ENCODE measurements at places on chromosomes 13 and 19.

- DNase-seq: peak; percentile 47
Observed at GRCh38 chr19:11560404-11561051, 1.5 kb upstream of the ELOF1 start.

DNA sequence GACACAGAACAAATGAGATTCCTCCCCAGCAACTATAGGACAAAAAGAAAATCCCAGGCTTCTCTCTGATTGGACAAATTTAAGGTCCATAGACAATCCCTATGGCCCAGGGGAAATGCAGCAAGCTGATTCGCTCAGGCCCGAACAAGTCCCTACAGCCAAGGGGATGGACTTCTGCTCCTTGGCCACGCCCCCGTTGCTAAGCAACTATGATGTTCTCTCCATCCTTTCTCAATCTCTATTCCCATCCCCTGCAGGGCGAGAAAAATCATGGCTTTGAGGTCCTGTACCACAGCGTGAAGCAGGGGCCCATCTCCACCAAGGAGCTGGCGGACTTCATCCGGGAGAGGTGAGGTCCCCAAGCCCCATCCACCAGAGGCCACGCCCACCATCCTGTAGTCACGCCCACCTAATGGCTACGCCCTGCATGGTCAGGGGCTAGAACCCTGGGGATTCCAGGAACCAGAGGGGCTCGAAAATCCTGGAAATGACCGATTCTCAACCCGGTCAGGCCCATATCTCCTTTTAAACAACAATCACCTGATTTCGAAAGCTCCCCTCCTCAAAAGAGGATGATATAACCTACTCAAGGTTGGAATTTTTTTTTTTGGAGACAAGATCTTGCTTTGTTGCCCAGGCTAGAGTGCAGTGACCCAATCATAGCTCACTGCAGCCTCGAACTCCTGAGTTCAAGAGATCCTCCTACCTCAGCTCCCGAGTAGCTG is 11.4 kb downstream of the FCHO1 start:
- no peak for DNase-seq

- no peak for DNase-seq
Observed at GRCh38 chr13:83221256-83221655, 661.0 kb downstream of the SLITRK1 start.

DNA sequence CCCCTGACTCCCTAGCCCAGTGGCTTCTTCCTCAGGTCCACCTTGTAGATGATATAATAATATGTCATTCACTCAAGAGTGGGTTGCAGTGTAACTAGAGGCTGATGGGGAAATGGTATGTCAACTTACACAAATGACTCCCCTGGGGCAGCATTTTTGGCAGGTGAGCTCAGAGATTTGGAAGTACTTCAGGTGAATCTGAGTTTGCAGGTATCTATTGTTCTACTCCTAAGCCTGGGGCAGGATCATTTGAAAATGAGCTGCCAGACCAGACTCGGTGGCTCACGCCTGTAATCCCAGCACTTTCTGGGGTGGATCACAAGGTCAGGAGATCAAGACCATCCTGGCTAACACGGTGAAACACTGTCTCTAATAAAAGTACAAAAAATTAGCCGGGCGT is 11.6 kb upstream of the CNMD start:
- DNase-seq: no peak

GRCh38 chr13:98192008-98192407 is 14.9 kb upstream of the RNF113B start:
- no peak for DNase-seq

DNA sequence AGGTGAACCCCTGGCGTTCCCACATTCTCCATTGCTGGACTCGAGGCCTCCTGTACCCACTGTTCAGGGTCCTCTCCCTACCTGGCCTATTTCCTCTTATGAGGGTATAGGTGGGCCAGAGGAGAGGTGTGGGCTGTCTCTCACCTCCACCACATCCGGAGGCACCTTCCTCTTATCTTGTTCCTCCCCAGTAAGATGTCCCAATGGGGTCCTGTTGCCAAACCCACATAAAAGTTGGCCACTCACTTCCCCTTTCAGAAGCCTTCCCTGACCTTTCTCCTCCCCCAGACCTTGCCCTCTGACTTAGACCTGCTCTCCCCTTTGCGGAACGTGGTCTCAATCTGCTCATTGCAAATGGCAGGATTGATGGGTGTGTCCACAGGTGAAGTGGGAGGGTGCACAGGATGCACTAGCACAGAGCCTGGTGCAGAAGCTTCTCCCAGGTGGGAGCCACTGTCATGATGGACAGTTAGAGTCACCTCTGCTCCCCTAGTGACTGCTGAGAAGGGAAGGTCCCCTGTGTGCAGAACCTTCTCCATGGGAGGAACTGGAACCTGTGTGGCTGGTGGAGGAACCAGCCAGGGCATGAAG is 1.3 kb downstream of the CYP4F3 start:
- no peak for DNase-seq

GRCh38 chr19:17834350-17835181 is 13.2 kb downstream of the JAK3 start:
- DNase-seq: no peak

DNA sequence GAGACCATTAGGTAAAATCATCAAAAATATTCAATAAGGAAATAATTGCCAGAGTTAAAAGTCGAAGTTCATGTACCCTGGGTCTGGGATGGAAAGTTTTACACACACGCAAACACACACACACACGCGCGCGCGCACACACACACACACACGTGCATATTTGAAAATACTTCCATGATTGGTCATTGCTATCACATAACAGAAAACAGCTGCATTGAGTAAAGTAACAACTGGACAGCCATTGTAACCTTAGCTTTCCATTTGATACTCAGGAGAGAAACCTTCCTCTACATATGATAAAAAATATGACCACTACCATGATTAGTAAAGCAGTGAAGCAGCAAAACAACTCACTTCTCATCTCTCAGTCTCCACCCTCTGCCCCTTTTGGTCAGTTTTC is 490.0 kb upstream of the SGCG start:
- no peak for DNase-seq

- no peak for DNase-seq
Observed at GRCh38 chr13:78636495-78636894, 22.5 kb downstream of the OBI1 start.

DNA sequence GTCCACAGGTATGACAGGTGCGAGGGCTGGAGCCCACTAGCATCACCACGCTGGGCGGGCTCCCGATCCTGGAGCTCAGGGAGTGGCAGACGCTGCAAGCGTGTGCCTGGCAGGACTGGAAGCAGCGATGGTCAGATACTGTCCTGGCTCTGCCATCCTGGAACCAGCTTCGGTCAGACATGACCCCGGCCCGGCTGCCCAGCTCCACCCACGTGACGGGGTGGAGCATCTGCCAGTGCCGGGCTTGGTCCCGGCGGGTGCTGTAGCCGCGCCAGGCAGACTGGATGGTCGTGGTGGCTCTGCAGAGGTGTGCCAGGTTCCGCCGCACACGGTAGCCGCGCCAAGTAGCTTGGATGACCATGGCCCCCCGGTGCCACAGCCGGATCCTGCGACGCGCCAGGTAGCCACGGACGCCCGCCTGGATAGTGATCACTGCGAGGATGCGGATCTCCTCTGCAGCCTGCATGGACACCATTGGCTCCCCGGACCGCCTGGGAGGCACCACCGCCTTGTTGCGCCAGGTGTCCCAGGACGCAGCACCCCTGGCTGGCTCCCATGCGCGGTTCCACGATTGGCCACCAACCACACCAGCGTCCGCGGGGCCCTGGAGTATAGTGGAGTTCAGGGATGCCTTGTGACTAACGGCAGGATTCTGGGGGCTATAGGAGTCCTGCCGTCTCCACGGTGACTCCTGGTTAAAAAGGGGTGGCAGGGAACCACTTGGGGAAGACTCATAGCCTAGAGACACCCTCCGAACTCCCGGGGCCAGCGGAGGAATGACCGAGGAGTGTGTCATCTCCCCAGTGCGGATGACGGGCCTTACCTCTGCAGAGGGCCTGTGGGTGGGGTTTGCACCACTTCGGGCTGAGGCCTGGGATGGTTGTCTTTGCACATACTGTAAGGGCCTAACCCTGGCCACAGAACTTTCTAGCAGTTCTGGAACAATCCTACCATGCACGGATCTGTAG is 16.5 kb downstream of the IQCN start:
- DNase-seq: no peak

DNA sequence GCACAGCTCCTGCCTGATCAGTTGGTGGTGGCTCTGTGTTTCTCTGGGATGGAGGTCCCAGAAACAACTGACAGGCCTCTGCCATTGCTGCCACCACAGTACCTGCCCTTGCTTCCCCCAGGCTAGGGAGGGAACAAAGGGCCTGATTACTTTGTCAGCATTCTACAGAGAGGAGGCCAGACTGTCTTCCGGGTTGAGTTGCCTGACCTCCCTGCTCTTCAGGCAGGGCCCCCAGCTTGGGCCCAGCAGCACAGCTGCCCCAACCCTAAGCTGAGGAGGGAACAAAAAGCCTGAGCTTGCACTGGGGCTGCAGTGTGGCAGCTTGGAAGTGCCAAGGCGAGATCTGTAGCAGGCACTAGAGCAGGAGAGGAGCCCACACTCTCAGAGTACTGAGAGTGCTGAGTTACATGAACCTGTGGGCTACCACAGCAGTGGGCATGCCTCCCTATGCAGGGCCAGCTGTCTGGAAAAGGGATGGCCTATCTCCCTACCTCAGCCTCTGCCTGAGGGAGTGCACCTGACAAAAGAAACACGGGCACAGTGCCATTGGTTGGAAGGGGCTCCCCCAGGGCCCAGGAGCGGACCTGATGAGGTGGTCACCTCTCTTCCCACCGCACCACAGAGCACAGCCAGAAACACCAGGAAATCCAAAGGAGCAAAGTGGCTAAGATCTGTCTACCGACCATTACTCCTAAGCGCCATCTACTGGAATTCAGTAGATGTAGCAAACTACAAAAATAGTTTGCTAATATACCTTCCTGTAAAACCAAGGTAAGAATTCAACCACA is 24.4 kb downstream of the SLC25A15 start:
- no peak for DNase-seq

- no peak for DNase-seq
Observed at GRCh38 chr19:30529876-30530275, 157.7 kb downstream of the ZNF536 start.

DNA sequence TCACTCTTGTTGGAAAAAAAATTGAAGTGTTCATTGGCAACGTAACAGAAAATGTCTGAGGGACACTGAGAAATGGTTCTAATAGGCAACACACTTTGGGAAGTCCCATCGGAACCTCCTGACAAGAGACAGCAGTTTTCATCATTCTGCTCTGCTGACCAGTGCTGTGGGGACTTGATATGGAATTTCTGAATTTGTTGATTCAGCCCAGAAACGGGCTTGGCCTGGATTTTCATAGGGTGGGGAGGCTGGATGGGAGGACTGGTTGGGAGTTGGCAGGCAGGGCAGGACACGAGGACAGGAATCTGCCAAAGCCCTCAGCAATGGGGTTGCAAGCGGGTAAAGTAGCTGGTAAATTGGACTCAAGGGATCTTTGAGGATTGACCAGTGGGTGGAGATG is 96.5 kb downstream of the DCT start:
- no peak for DNase-seq

- DNase-seq: no peak
Observed at GRCh38 chr13:26679411-26680122, 81.0 kb downstream of the GPR12 start.

- DNase-seq: no peak
Observed at GRCh38 chr13:95833719-95834118, 156.8 kb downstream of the DNAJC3 start.

- no peak for DNase-seq
Observed at GRCh38 chr19:33268162-33268991, 34.0 kb downstream of the CEBPA start.

DNA sequence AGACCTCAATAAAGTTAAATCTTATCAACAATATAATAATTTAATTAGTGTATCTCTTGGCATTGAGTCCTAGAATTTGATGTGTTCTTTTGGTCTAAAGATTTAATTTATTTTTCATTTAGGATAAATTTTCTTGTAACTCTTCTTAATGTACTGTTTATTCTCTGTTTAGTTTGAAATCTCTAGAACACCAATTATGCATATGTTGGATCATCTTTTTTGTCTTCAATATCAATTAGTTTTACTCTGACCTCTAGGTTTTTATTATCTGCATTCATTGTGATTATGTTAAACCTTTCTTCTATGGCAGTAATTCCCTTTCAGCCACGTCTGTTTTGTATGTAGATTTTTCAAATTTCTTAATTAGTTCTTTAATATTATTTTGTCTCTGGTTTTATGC is 93.8 kb upstream of the ARHGEF7 start:
- DNase-seq: no peak

- DNase-seq: no peak
Observed at GRCh38 chr13:45413826-45414307, 4.3 kb downstream of the SLC25A30 start.

- DNase-seq: no peak
Observed at GRCh38 chr13:21673539-21673788, 2.6 kb downstream of the FGF9 start.

DNA sequence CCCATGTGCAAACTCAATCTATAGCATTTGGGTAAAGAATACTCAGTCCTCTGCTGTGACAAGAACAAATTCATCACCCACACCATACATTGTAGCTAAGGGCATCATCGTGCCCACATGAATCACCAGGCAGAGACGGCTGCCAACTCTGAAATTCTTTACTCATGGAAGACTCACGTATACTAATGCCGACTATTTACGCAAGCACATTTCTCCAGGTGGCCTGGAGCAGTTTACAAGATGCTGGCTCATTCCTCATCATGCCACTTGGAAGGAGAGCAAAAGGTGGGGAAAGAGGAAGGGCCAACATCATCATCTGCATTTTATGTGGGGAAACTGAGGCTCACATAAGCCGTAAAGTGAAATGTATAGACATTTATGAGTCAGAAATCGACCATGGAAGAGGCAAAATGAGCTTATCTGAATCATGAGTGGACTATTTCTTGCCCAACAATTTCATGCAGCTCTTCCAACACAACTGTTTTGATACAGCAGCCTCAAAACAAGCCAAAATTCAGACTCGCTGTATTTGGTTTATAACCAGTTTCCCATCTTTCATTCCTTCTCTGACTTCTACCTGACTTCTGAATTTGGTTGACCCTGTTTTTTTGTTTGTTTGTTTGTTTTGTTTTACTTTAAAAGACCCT is 213.9 kb upstream of the SERP2 start:
- no peak for DNase-seq

GRCh38 chr13:112905990-112906641 is 62.9 kb upstream of the MCF2L start:
- DNase-seq: peak; percentile 80

DNA sequence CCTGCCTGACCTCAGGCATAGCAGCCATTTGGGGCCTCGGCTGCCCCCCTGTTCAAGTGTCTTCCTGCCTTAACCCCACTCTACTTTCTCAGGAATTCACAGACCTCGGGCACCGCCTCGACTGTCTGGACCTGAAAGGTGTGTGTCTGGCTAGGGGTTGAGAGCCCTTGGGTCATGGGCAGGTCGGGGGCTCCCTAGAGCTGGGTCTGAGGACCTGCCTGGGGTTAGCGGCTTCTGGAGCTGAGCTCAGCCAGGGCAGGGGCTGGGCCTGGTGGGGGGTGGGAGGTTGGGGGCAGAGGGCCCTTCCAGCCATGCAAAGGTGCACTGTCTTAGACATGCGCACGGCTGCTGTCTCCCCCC is 20.7 kb downstream of the NKPD1 start:
- no peak for DNase-seq

GRCh38 chr19:7294558-7295212 is 471 bp upstream of the INSR start:
- peak; percentile 42 for DNase-seq
